ENCODE measurements at places on chromosomes 3 and 15.

DNA sequence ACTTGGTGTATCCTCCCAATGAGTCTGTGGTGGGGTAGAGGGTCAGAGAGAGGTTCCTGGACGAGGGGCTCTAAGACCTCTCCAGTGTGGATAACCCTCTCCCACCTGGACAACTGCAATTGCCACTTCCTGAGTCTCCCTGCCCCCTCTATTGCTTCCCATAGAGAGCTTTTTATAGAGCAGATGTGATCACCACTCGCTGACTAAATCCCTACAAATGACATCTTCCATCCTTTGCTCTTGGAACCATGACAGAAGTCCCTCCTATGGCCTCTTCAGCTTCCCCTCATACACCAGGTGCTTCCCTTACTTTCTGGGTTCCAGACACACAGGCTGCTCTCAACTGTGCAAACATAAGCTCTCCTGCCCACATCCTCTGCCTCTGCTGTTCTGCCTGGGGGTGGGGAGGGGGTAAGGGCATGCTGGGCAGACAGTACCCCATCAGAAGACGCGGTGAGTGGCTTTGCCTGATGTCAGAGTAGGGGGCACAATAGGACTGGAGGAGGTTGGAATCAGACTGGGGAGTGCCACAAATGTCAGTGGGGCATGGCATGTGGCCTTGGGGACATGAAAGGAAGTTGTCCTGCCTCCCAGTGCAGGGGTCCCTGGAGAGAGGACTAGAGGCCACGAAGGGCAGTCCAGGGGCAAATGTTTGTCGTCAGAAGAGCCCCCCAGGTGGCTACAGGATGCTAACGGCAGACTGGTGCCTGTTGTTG is 15.2 kb downstream of the ITIH3 start:
- no peak for DNase-seq

GRCh38 chr3:13493867-13494441 is 13.8 kb downstream of the HDAC11 start:
- DNase-seq: no peak

DNA sequence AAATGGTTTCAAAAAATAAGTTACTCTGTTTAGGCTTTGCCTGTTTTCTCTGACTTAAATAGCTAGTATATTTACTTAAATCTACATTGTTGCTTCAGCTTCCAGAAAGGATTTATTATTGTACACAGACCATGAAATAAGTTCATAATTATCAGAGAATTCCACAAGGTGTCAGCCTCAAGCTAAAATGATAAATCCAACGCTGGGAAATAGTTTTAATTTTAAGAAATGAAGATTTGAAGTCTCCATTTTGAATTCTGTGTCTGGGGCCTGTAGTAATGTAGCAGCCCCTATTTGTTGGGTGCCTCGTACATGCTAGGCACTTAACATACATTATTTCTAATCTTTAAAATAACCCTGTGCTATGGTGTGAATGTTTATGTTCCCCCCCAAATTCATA is 92.6 kb upstream of the KCNMB2 start:
- no peak for DNase-seq

GRCh38 chr3:154223519-154223918 is 100.8 kb downstream of the DHX36 start:
- DNase-seq: no peak

DNA sequence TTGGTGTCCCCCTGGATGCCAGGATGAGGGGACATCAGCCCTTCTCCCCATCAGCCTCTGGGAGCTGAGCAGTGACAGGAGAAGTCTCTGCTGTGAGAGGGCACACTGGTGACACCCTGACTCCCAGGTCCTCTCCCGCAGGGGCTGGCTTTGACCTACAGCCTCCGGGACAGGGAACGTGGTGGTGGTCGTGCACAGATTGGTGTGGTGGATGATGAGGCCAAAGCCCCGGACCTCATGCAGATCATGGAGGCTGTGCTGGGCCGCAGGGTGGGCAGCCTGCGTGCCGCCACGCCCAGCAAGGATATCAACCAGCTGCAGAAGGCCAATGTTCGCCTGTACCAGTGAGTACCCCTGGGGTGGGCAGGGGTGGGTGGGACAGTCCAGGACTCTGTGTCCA is 6.8 kb downstream of the VILL start:
- DNase-seq: no peak

- no peak for DNase-seq
These were observed 81.1 kb downstream of the LRRK1 start for GRCh38 chr15:101000271-101000681.

- DNase-seq: no peak
These were observed 45.2 kb downstream of the FBXL2 start for GRCh38 chr3:33322412-33322811.

- no peak for DNase-seq
These were observed 88.7 kb upstream of the IQSEC1 start for GRCh38 chr3:13161771-13162535.

- DNase-seq: no peak
These were observed 16.7 kb downstream of the KCNMB3 start for GRCh38 chr3:179234199-179234598.

- DNase-seq: no peak
These were observed 973 bp downstream of the BUB1B start for GRCh38 chr15:40161693-40162391.

DNA sequence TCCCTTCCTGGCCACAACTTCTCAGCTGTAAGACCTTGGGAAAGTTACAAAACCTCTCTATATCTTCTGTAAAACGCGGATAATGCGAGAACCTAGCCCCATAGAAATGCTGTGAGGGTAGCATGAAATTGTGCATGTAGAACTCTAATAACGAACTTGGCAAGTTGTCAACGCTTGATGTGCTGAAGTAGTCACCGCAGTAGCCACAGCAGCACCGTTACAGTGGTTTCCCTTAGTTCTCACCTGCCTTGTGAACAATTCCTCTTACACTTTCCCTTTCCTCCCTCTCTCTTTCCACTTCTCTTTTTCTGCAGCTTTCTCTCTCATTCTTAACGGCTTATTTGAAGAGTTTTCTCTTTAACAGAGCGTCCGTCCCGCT is 447 bp upstream of the SHQ1 start:
- DNase-seq: no peak

DNA sequence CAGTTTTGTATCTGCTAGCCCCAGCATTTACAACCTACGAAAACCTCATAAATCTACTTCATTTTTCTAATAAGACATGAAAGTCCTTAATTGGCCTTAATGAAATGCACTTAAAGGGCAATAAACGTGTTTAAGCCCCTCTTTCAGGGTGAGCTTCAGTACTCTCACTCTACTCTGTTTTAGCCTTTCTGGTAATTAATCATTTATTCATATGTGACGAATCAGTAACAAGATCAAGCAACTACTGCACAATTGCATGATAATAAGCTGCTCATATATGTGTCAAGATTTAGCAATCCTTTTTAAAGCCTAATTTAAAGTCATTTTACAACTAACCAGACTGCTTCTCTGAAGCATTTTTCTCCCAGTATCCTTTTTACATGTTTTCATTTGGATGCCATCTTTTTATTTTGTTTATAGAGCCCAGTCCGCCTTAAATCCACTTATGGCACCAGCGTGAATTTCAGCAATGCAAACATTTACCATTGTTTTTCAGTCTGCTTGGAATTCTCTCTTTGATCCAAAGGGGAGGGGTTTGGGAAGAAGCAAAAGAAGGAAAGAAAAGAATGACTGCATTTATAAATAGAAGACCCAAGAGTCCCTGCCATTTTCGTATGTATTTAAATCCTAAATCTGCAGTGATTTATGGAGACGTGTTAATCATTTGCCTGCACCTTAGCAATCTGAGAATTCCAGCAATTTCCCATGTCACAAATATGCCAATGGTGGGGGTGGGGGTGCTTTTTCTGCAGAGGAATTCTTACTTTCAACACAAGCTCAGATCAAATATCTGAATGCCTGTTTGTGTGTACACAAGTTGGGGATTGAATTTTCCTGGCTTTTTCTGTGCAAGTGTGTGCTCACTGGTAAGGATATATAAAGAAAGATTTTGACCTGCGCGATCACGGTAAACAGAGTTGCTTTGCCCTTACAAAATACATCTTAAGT is 230.8 kb upstream of the TBC1D5 start:
- DNase-seq: no peak

- DNase-seq: no peak
These were observed 54.0 kb downstream of the DPH6 start for GRCh38 chr15:35491999-35492398.

- DNase-seq: no peak
These were observed 165.5 kb upstream of the MBNL1 start for GRCh38 chr3:152103257-152103656.

- no peak for DNase-seq
These were observed 68.4 kb downstream of the MEGF11 start for GRCh38 chr15:66184936-66185790.

DNA sequence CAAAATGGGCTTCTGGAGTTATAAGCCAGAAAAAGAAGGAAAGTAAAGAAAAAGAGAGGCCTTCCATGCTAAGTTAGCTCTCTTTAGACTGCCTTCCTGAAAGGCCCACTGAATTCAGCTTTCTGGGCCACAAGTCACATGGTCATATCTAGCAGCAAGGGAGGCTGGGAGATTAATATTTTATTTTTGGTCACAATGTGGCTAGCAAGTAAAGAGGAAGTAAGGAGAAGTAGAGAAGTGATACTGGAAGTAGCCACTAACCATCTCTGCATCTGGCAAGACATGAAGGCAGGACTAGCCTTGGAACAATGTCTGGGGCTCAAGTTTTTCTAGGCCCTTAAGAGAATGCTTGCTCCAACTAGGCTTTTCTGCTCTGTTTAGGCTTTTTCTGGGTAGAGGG is 81.8 kb upstream of the UBE2E1 start:
- no peak for DNase-seq

DNA sequence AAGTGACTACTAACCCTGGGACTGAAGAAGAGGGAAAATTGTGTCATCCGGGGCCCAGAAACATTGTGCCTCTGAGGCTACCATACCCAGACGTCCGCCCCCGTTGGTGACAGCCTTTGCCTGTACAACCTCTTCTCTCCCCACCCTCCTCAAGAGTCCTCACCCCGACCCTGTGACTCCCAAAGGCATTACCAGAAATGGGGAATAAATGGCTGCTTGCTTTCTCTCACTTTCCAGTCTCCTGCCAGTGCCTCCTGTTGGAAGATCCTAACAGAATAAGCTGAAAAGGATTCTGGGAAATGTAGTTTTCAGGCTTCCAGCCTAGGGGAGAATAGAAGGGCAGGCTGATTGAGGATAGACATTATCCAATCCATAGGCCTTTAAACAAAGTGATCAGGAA is 30.8 kb upstream of the SLC25A36 start:
- DNase-seq: no peak

DNA sequence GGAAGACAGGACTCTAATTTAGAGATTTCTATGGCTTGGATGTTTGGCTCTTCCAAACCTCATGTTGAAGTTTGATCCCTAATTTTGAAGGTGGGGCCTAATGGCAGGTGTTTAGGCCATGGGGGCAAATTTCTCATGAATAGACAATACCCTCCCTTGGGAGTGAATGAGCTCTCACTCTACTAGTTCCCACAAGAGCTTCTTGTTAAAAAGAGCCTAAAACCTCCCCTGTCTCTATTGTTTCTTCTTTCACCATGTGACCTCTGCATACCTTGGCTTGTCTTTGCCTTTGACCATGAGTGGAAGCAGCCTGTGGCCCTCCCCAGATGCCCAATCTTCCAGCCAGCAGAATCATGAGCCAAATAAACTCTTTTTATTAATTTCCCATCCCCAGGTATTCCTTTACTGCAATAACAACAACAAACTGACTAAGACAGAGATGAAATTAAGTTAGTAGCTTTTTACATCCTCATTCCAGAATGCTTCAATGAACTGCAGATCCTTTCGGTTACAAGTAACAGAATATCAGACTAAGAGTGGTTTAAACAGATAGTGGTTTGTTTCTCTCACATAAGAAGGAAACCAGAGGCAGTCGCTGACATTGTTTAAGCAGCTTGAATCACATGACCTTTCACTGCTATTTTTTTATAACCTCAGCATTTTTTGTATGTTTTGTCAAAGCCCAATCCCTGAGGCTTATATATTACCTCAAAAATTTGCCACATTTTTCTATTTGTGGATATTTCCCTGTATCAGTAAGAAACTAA is 1013.3 kb upstream of the SEMA6D start:
- no peak for DNase-seq

GRCh38 chr3:87468938-87469337 is 192.6 kb upstream of the POU1F1 start:
- no peak for DNase-seq

DNA sequence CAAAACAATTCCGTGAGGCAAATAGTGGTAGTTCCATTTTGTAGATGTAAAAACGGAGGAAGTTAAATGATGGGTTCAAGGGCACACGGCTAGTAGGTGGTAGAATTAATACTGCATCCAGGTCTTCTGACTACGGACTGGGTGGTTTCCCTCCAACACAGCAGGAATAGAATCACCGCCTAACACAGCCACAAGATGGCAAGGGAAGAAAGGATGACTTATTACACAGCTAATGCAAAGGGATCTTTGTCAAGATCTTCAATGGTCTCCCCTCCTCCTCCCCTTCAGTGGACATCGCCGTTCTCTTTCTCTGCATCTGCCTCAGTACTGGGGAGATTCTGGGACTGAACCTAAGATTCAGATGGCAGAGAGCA is 524 bp upstream of the TOPBP1 start:
- no peak for DNase-seq

GRCh38 chr3:45104715-45105711 is 41.2 kb downstream of the CDCP1 start:
- DNase-seq: no peak

DNA sequence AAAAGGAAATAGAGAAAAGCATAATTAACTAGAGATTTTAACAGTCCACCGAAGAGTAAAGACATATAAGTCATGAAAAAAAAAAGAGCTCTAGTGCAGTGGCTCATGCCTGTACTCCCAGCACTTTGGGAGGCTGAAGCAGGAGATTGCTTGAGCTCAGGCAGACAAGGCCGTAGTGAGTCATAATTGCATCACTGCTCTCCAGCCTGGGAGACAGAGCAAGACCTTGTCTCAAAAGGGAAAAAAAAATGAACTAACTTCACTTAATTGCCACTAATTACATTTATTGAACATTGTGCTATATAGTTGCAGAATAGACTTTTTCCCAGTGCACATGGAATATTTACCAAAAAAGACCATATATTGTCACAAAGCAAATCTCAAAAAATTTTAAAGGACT is 221.8 kb downstream of the CBLB start:
- no peak for DNase-seq

DNA sequence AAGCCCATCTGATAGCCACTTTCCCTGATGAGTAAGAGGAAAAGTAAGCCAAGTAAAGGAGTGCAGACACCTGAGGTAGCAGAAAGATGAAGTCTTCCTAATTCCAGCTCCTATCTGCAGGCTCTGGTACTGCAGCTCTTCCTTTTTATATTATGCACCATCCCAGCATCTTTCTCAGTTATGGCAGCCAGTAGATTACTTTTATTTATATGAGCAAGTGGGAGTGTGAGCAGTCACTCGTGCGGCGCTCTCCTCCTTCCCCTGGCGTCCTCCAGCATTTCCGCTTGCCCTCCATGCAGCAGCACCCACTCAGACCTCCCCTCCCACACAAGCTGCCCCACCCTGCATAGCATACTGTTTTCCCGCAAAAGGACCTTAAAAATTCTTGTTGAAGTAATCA is 465.9 kb upstream of the DPPA4 start:
- no peak for DNase-seq

DNA sequence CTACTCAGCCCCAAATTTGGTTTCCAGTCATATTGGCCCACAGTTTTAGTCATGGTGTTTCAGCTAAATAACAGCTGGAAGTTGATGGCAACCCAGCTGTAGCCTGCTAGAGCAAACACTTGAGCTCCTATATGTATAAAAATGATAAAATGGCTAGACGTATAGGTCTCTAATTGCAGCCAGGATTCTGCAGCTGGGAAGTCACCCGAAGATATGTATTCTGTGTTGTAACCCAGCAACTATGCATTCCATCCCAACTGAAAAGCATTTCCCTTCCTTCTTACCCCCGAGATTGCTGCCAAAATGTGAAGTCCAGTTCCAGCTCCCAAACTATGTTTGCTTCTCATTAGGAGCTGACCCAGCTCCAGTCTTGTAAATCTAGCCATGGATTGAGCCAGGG is 408.4 kb downstream of the AGBL1 start:
- DNase-seq: no peak

All from NCI-H1436 treated with DMSO at 0.1 percent for 48 hours (cell line).